Inflammatory macrophage treated with lipopolysaccharide for 1 hour (primary cell): ENCODE measurements at places on chromosomes 7 and 10.
A peak's percentile ranks its signal among the peaks of the same experiment; 100 is the strongest.

- DNase-seq, result no peak
Observed at GRCh38 chr7:91657483-91658071, 222.9 kb downstream of the MTERF1 start.

GRCh38 chr7:73801577-73801976 is 29.2 kb upstream of the CLDN4 start:
- no peak for DNase-seq

- DNase-seq, result no peak
Observed at GRCh38 chr7:39271402-39271801, 293.7 kb downstream of the POU6F2 start.

DNA sequence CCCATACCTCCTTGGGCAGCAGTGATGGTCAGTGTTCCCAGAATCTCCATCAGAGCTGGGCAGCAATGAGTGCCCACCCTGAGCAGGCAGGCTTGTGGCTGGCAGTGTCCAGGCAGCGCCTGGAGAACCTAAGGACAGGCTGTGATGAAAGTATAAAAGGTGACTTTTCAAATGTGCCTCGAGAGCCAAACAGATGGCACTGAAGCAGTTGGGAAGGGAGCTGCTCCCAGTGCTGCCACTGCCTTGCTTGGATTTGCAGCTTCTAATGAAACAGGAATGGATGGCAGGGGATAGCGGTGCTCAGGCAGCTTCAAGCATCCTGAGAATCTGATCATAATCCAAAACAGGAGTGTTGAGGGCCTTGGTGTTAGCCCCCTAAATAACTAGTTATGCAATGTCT is 179.8 kb upstream of the AOAH start:
- DNase-seq, result no peak

- DNase-seq, result peak; percentile 75
Observed at GRCh38 chr7:50185208-50185607, 92.2 kb upstream of the ZPBP start.

- DNase-seq, result no peak
Observed at GRCh38 chr10:77393821-77394501, 243.6 kb downstream of the KCNMA1 start.

DNA sequence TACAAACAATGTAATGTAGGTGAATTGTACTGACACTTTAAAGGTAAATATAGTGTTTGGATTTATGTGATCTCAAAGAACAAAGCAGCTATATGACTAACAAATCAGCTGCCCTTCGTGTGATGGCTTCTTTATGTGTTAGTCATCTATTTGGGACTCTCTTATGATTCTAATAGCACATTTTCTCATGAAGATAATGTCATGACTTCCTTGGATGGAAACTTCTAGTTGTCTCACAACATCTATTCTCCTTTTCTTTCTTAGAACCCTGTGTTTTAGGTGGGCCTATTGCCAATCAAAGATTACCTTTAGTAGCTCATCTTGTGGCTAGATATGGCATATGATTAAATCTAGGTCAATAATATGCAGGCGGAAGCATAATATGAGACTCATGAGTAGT is 45.0 kb downstream of the TMEM106B start:
- no peak for DNase-seq

DNA sequence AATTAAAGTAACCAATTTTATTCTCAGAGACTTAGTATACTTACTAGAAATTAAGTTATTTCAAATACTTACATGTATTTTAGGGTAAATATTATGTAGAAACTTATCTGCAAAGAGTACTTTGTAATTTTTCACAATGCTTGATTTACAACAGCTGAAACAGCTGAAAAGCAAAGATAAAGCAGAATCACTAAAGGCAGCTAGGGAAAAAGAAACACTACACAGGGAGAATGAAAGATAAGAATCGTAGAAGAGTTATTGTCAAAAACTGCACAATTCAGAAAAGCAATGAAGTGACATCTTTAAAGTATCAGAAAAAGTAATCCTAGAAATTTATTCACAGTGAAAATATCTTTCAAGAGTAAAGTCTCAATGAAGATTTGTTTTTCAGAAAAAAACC is 69.7 kb upstream of the ZNF804B start:
- DNase-seq, result no peak

DNA sequence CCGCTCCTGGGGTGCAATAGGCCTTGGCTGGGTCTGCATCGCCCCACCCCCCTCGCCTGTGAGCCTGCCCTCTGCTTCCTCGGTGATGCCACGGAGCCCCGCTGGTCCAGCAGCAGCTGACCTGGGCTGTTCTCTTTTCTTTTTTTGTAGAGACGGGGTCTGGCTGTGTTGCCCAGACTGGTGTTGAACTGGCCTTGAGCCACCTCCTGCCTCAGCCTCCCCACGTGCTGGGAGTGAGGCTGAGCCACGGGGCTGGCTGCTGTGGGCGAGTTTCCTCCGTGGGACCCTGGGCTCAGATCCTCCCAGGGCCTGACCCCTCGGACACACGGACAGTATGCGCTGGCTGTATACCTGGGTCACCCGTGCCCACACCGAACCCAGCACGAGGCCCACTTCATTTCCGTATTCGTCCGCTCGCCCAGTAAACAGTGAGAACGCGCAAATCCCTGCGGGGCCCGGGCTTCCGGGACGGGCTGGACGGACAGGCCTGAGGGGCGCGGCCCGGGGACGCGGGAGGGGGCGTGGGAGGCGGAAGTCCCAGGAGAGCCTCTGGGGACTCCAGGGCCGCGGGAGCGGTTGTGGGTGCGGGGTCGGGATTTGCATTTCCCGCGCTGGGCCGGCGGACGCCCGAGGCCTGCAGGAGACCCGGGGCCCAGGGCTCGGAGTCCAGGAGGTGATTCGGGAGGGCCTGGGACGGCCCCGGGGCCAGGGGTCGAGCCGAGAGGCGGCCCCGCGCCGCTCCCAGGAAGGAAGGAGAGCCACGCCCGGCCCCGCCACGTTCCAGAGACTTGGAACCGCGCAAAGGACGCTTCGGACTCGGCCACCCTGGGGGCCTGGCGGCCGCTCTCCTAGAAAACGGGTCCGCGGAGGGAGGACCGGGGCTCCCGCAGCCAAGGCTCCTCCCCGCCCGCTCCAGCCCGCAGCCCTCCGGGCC is 57.7 kb upstream of the DNAJB6 start:
- DNase-seq, result peak; percentile 61

DNA sequence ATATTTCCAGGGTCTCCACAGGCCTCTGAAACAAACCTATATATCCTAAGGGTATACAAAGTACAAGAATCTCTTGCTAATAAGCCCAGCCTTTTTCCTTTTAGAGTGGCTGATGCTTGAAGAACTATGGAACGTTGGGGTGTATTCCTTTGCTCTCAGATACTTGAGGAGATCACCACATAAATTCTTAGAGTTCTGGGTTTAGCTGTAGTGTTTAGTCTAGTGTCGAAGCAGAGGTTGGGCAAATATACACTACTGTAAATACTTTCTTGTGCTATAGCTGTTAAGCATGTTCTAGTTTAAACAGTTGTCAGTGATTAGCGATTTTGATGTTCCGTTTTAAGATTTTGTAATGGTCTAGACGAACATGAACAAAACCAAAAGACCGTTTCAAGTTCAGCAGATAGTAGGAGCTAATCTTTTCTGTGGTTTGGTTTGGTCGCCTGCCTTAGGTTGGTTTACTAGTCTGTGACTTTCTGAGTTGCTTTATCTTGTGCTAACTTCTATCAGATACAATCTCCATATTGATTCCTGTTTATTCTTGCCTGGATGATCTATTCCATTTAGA is 229.6 kb downstream of the NSUN6 start:
- DNase-seq, result no peak

- DNase-seq, result peak; percentile 75
Observed at GRCh38 chr7:51430480-51431086, 114.0 kb upstream of the COBL start.

GRCh38 chr7:101365956-101366355 is 3.3 kb downstream of the COL26A1 start:
- no peak for DNase-seq

GRCh38 chr10:123149568-123150270 is 1.8 kb downstream of the HMX2 start:
- no peak for DNase-seq

DNA sequence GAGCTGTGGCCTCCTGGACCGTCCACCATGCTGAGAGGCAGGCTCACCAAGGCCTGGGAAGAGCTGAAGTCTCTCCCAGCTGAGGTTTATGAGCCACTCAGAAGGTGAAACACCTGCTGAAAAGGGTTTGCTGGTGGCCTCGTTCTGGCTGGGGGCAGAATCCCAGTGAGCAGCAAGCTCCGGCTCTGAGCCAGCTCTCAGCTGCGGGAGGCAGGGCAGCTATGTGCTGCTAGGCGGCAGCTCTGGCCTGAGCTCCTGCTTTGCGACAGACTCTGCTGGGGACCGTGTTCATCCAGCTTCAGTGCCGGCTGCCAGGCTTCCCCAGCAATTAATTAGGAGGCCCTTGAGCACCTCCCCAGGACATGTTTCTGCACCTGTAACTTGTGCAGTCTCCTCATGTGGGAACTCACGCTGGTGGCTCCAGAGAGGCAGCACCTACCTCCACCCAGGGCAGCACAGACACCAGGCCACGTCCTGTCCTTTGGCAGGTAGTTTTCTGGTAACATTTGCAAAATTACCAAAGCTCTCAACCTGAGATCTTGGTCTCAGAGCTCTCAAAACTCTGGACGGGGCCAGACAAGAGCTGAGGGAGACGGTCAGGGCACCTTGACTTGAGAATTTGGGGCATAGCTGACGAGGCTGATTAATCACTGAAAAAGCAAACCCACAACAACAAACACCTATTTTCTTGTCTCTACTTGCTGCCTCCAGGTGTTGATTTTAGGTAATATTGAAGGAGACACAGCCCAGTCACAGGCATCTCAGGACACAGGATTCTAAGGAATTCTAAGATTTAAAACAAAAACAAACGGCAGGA is 185.0 kb downstream of the TCERG1L start:
- no peak for DNase-seq

DNA sequence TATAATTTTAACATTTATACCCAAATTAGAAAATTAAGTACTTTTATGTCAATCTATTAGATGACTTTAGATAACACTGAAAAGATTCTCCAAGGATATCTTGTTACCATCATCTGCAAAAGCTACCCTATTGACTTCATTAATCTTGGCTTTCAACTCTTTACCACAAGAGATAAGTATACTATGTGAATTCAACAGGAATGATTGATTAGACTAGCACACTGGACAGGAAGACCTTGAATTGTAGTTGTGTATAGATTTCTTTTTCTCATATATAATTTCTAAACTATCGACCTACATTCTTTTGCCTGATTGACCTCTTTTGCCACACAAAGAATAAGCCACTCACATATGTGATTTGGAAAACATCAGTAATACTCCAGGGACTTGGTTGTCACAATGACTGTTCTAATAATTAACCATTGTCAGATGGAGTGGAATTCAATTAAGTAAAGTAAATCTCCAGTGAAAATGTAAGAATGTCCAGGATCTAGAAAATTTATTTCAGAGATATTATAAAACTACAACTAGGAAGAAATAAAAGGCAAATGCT is 1132.0 kb downstream of the SORCS1 start:
- DNase-seq, result no peak

DNA sequence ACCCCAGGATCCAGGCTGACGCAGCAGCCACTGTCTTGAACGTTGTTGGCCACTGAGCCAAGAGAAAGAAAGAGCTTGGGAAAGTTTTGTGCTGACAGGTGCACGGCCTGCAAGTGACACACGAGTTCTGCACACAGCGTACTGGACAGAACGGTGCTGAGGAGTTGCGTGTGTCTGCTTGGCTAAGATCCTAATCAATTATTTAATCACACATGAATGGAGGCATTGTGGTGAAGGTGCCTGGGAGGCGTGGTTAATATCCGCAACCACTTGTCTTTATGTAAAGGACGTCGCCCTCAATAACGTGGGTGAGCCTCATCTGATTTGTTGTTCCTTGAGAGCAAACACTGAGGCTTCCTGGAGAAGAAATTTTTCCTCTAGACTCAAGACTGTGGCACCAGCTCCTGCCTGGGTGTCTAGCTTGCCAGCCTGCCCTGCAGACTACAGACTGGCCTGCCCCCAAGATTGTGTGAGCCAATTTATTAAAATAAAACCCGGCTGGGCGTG is 16.6 kb upstream of the GNA12 start:
- no peak for DNase-seq

- peak; percentile 37 for DNase-seq
Observed at GRCh38 chr10:79981450-79982361, 32.8 kb upstream of the SFTPD start.

DNA sequence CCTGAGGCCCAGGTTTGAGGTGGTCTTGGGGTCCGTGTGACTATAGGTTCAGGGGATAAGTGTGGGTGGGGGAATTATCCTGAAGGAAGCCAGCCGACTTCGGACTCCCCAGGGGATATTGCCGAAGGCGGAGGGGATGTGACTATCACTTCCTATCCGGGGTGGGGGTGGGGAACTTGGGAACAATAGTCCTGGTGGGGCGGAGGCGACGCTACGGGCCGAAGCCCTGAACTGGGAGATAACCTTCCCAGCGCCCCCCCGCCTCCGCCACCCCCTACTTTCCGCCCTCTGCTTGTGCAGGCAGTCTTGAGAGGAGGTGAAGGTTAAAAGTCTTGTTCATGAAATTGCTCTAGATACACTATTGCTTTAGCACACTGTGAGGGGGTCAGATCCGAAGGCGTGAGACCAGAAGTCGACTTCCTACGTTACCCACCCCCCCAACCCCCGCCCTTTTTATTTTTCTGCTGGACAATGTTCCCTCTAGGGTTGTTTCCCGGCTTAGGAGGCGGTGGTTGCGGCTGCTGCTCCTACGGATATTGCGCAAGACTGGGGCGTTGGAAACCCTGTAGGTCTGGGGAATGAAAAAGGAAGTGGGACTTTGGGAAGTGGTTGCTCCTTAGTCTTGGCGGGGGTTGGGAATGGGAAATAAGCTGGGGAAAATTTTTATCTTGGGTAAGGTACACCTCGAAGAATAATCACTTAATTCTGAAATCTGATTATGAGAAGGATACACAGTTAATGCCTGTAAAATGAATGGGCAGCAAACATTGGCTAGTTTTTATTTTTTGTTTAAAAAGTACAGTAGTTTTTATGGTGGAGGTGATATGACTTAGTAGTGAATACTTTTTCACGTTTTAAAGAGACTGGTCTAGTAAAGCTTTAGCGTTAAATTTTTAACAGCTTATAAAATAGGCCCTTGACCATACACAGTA is 1.5 kb downstream of the PTPN12 start:
- DNase-seq, result peak; percentile 91

DNA sequence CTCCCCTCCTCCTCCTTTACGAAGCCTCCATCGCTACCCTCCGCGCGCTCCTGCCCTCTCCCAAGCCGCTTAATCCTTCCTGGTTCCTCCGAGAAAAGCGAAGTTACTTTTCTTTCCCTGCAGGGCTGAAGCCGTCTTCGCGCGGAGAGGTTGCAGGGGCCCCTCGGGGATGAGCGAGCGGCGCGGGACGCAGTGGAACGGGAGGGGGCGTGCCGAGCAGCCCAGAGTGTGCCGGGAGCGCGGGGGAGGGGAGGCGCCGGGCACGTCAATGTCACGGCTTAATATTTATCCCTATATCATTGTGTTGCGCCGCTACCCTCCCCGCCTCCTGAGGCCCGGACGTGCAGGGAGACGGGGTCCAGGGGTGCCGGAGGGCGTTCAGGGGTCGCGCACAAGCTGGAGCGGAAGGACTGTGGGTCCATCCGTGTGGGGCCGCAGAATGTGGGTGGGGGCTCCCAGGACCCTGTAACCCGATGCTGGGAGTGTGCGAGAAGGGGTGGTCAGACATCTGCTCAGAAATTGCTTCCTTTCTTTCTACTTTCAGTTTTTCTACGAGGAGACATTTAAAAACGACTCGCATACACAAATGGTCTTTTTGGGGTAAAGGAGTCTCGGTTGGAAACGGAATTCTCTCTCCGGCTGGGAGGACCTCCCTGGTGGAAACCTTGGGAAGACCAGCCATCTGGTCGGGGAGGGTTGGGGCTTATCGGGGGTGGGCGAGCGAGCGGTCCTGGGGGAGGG is 2.4 kb downstream of the CDK6 start:
- DNase-seq, result peak; percentile 72
